ENCODE measurements at places on chromosomes 3 and 15. TPM values are rescaled to one million over a fixed set of nuclear protein-coding genes. Genes with fewer than 3 reads are reported as not detected.

GRCh38 chr3:41912280-41912679 lies 49.6 kb downstream of the ULK4 start:
- no peak for DNase-seq

DNA sequence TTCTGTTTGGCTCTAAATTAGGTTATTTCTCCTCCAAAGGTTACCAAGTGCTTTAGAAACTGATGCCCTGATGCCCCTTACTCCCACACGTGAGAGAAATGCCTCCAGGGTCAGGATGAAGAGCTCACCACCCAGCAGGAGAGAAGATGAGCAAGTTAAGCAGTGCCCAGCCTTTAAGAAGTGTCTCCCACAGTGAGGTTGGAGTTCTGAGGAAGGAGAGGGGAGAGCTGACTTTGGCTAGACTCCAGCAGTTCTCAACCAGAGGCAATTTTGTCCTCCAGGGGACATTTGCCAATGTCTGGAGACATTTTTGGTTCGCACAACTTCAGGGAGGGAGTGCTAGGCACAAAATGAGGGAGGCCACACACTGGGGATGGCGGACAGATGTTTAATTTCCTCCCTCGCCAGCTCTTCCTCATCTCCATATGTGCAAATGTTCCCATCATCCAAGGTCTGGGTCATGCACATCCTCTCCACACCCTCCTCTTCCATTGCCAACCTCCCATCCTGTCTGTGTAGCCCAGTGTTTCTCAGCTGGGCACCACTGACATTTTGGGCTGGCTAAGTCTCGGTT lies 50.6 kb upstream of the SLC7A14 start:
- DNase-seq, result no peak

DNA sequence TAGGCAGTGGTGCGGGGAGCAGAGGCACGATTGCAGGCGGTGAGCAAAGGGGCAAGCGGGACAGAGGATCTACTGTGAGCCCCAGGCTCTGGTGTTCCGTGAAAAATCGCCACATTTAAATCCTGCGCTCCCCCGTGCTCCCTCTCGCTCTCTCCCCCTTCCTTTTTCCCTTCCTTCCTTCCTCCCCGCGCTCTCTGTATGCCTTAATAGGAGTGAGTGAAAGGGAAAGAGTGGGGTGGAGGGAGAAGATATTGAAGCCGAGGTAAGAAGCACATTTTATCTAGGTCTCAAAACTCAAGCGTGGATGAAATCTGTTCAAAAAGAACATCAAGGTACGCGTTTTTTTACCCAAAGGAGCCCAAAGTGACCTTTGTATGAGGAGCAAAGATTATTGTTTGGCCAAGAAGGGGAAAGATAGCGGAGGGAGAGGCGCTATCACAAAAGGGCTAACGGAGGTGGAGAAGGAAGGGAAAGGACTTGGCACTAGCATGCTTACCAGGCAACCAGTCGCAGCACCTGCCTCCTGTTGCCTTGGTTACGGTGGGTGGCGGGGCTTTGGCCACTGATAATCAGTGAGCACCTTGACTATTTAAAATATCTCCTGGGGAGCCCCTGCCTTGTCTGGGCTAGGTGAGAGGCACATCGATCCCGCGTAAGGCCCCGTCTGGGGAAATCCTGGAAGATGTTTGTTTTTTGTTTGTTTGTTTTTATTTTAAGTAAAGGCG lies 14.9 kb upstream of the AEN start:
- DNase-seq, result no peak

DNA sequence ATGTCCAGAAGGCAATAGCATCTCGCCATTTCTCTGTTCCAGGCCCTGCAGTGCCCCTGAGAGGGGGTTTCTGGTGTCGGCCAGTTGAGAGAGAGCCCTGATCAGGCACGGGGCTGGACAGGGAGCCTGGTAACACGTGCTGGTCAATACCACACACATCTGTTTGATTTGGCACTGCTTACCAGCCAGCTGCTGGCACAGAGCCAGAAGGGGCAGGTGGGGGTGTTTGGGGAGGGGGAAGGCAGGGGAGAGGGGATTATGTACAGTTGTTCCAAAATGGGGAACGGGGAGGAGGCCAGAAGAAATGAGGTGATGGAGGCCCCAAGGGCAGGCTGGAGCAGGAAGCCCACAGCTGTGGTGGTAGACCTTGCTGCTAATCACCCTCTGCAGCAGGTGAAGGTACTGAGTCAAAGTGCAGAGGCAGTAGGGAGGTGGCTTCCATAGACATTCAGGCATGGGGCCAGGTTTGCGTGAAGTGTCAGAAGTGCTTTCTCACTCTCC lies 153.5 kb upstream of the LPP start:
- DNase-seq, result peak; percentile 13

The LSAMP gene
- total RNA-seq, result not detected

The UTS2B gene
- total RNA-seq, result 0.08 TPM

The SMAD3 gene
- 82.5 TPM for total RNA-seq

DNA sequence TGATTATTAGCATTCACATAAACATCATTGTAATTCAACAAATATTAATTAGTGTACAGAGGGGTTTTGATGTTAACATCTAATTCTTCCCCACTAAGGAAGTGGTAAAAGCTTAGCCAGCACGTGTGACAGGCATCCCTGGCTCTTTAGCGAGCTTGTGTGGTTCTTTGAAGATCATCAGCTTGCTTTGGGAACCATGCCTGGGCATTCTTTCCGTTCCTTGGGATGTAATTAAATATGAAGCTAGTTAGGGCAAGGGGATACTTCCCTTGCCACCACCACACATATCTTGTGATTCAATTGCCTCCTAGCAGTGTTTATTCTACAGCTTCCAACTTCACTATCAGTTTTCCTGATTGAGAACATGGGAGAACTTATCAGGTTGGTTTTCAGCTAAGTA lies 246.5 kb downstream of the MYRIP start:
- no peak for DNase-seq

The GPR27 gene
- total RNA-seq, result not detected

GRCh38 chr3:152307829-152308474 lies 39.2 kb downstream of the MBNL1 start:
- peak; percentile 85 for DNase-seq

- no peak for DNase-seq
Measured at GRCh38 chr15:98547741-98548138, 100.6 kb upstream of the IGF1R start.

DNA sequence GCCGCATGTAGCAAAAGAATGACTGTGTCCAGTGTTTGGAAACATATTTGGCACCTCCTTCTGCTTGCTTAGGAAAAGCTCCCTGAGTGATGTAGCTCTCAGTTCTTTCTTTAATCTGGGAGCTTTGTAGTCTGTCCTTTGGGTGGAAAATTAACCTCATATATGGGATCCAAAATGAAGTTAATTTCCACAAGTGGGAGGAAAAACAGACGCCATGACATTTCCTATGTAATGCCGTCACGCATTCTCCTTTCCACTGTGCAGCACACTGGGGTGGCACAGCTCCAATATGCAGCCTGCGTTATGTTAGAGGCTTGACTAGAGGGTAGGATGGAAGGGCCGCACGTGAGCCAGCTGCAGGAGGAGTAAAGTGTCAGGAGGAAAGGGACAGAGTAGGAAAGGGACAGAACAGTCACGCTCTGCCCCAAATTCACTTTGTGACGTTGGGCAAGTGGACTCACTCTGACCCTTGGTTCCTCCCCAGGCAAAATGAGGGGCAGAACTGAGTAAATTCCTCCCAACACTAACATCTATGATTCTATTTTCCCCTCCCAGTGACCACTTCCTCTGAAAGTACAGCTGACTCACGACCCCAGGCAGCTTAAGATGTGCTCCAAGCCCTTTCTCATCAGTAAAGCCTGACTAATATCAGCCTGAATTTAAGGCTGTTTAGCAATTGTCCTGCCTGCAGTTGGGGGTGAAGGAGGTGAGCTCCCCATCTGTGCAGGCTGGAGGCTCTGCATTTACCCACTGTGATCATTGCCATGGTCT lies 176.5 kb upstream of the PFN2 start:
- no peak for DNase-seq

The LDHAL6B gene
- total RNA-seq, result not detected

DNA sequence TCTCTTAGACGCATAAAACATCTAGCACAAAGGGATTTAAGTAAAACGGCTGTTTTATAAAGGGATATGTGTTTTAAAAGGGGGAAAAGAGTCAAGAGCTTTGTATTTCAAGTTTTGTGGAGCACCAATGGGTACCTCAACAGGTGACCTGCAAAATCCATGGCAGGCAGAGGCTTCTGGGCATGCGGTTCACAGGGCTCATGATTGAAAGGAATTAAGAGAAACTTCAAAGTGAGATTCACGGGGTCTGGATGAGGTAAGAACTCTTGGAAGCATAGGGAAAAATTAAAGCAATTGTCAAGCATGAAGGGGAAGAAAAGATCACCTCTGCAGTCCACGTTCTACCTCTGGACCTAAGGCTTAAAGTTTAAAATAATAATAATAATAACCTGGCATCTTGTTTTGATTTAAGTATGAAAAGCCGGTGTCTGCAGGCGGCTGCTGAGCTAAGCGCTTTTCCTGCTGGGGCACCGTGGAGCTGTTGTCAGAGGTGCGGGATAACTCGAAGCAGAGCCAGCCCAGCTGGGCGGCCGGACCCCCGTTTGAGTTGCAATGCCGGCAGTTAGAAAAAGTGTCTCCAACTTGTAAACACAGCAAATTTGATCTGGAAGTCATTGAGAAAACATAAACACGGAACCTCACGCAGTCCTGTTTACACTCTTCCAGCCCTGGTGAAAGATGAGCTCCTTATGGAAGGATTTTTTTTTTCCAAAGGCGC lies 40.5 kb downstream of the HES1 start:
- DNase-seq, result no peak

- no peak for DNase-seq
Measured at GRCh38 chr3:149004622-149005021, 13.3 kb downstream of the GYG1 start.
